HEK293T (cell line): ENCODE measurements at places on chromosomes 11 and 22.

DNA sequence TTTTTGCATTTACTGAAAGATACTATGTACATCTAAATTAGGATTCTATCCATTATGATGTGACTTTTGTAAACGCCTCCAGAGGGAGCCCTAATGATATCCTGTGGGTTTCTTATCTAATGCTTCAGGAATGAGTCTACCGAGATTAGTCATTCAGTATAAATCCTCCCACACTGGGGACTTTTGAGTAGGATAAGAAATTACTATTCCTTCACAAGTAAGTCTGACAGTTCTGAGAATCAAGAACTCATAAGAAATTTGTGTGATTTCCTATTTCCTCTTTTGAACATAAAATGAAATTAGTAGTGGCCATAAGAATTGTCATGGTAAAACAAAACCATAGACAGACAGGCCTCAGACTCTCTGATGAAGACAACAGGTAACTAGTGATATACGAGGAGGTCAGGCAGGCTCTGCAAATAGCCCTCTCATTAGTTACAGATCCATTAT, 10.0 kb upstream of the OR5M1 start:
- DNase-seq: peak; percentile 4

DNA sequence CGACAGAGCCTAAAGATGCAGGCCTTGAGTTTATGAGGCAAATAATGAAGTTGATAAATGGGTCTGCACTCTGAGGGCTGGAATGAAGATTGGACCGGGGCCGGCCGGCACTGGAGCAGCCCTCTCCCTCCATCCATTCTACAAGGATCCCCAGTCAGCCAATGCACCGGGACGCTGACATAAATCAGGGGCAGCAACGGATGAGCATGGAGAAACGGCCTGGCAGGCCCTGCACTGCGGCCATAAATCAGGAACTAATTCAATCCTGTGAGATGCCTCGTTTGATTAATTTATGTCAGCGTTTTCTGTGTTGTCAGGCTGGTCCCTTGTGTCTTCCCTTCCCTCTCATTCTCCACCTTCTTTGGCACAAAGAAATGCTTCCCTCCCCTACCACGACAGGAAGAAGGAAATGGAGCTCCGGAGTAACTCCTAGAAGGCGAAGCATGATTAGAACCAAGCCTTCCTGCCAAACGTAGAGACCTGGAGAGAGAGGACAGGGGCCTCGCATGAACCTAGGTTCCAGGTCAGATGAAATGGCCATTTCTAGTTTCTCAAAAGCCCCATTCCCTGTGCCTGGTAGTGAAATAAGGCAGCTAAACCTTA, 358.4 kb downstream of the OPCML start:
- DNase-seq: no peak

DNA sequence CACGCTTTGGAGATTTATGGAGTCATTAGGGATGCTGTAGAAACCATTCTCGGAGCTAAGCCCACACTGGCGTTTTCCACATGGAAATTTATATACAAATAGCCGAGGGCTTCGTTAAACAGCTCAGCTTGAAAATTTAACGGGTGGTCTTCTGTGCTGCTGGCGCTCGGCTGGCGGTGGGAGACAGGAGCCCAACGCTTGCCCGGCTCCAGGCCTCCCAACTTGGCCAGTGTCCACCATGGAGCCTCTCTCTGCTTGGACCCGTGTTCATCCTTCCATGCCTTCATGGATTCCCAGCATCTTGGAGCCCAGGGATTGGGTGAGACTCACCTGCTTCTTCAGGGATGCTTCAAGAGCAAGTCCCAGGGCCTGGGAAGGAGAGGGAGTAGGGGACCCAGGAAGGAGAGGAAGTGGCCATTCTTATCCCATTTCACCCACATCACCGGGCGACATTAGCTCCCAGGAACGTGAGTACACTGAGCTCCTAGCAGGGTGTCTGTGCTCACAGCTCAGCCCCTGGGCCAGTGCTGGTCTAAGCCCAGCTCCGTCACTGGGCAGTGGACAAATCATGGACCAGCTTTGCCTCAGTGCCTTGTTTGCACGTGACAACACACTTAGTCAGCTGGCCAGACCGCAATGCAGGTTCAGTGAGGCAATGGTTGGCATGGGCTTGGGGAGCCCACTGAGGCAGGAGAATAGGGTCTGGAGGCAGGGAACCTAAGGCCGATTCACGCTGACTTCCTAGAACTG, 944.3 kb downstream of the BRD1 start:
- DNase-seq: no peak

DNA sequence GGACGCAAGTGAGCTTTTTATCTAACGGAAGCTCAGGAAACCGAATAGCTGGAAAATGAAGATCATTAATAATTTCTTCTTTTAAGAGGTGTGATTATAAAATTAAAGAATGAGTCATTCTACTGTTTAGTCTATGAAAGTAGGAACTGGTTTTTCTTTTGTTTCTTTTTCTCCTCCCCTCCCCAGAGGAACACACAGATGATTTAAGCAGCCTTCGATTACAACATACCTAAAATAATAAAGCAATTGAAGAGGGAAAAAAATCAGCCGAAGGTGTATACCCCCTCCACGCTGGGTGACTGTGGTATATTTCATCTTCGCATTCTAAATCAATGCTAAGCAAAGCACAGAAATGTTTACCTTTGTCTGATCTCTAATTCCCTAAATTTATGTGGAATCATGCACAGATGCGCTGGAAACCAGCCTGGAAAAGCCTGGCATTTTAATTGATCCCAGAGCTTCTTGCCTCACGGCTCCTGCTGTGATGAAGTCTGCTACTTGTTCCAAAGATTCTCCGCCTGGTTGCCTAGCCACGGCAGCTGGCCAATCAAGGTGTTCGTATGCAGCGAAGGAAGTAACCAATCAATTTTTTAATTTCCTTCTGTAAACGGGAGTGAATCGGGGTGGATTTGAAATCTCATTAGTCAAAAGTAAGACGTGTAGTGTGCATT, 133.9 kb downstream of the FANCF start:
- DNase-seq: peak; percentile 11

GRCh38 chr11:13338019-13338426, 60.4 kb downstream of the BMAL1 start:
- DNase-seq: no peak

DNA sequence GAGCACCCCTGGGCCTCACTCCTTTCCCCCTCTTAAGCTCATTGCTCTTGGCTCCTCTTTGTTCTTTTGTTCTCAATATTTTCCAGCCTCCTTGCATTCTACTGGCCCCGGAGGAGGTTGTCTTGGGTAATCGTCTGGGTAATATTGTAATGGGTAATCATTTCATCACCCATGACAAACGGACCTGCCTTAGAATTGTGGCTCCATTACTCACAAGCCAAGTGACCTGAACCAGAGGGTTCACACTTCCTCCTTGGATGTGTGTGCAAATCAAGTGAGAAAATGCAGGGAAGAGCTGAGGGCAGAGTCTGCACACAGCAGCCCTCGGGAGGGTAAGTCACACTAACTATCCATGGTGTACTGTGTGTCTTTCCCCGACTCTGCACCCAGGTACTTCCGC, 305.0 kb downstream of the BUD13 start:
- no peak for DNase-seq

- DNase-seq: no peak
Measured at GRCh38 chr11:35151241-35151640, 12.3 kb downstream of the CD44 start.

DNA sequence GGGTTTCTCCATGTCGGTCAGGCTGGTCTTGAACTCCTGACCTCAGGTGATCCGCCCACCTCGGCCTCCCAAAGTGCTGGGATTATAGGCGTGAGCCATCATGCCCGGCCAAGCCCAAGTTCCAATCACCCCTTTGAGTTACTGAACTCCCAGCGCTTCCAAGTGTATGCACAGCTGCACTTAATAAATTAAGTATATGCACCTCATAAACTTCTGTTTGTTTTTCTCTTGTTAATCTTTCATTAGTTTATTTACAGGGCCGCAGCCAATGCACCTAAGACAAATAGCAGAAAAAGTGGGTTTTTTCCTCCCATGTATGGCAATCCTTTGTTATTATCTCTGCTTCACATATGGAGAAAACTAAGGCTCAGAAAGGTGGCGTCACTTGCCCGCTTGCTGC, 21.3 kb downstream of the SYN3 start:
- no peak for DNase-seq

DNA sequence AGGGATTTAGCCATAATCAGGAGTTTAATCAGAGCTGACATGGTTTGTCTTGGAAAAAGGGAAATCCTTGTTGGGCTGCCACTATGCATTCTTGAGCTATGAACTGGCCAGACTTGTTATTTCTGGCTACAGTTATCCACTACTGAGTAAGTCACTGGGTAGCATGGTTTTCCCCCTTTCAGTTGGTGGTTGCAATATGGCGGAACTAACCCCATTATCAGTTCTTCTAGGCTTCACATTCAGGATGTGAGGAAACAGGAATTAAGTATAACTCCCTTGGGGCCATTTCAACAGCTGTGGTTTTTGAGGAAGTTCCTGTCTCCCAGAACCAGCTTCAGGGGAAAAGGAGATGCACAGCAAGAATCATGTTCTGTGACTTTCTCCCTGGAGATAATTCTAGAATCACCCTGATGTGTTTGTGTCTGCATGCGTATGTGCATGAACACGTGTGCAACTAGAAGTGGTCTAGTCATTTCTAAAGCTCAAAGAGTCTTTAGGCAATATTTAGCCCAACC, 103.0 kb upstream of the CD44 start:
- no peak for DNase-seq

DNA sequence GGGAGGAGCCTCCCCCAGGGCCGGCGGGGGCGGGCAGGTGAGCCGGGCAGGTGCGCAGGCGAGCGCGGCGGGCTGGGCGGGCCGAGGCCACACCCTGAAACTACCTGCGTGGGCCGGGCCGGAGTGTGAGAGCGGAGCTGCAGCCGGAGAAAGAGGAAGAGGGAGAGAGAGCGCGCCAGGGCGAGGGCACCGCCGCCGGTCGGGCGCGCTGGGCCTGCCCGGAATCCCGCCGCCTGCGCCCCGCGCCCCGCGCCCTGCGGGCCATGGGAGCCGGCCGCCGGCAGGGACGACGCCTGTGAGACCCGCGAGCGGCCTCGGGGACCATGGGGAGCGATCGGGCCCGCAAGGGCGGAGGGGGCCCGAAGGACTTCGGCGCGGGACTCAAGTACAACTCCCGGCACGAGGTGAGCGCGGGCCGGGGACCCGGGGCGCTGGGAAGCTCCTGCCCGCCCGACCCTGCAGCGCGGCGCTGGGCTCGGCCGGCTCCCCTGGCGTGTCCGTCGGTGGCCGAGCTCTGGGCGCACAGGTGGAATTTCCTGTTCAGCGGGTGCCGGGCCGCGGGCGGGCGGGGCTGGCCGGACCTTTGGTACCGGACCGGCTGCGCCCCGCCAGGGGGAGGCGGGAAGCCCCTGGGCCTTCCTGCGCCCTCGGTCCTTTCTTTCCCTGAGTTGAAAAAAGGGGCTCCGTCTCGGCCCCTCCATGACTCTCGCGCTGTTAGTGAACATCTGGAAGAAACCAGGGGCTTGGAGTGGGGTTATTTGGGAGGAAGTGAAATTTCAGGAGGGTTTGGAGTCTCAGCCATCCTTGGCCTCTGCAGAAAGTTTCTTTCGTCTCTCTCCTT, at the start of gene ST14:
ST14 (plus strand) TSS at position 126 of the 841 bp plus-strand sequence; CDS start at position 324, 198 bp downstream.
- no peak for DNase-seq

DNA sequence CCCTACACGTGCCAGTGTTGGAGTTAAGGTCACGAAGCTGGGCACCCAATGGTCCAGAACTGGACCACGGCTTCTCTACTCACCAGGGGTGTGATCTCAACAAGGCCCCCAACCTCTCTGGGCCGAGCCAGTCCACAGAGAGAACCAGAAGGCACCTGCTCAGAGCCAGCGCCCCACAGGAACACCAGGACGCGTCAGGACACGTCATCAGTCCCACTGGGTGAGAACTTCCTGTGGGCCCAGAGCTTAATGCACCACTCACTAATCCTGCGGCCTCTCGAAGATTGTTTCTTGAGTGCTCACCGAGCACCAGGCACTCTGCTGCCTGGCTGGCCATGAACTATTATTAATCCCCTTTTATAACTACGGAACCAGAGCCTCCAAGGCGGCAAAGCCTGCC, 10.1 kb downstream of the PHF21B start:
- DNase-seq: no peak

DNA sequence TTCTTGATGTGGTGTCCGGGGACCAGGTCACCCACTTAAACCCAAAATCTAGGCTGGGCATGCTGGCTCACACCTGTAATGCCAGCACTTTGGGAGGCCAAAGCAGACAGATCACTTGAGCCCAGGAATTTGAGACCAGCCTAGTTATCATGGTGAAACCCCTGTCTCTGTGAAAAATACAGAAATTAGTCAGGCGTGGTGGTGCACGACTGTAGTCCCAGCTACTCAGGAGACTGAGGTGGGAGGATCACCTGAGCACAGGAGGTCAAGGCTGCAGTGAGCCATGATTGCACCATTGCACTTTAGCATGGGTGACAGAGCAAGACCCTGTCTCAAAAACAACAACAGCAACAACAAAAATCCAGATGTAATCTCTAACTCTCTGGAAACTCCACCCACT, 30.3 kb upstream of the FJX1 start:
- no peak for DNase-seq

DNA sequence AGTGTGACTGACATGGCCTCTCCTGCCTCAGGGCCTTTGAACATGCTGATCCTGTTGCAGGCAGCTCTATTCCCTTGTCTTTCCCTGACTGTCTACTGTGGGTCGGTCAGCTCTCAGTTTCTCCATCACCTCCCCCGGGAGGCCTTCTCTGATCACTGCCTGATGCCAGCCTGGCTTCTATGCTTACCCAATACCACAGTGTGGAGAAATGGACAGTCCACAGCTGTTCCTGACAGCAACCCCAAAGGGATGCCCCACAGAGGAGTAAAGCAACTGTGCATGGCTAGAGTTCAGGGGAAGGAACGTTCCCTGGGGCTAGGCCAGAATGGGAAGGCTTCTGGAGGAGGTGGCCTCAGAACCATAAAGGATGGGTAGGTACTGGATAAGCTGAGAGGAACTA, 354.3 kb downstream of the MIAT start:
- DNase-seq: no peak

GRCh38 chr11:2974272-2974671, 17.9 kb downstream of the NAP1L4 start:
- no peak for DNase-seq
